Ascending aorta (tissue), 2 donors: ENCODE measurements at places on chromosomes 11 and 22.

GRCh38 chr22:43432883-43433415, 21.1 kb downstream of the MPPED1 start:
- DNase-seq, result no peak

- DNase-seq, result no peak
Observed at GRCh38 chr22:35154937-35155387, 89.0 kb downstream of the ISX start.

DNA sequence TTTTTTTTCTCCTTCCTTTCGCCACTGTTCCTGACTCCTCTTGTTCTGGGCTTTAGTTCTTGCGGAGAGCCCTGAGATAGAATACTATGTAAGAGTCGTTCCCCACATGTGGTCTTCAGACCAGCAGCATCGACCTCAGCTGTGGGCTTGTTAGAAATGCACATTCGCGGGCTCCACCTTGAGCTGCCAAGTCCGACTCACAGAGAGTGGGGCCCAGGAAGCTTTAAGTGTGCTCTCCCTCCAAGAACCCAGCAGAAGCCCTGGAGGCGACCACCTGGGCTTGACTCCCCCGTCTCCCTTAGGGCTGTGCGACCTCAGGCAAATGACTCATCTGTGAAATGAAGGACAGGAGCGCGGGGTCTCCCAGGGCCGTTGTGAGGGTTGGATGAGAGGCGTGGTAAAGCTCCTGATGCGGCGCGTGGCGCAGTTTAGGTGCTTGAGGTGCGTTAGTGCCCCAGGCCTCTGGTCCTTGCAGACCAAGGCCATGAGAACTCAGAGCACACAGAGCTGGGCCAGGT, 18.8 kb downstream of the SAMM50 start:
- DNase-seq, result no peak

DNA sequence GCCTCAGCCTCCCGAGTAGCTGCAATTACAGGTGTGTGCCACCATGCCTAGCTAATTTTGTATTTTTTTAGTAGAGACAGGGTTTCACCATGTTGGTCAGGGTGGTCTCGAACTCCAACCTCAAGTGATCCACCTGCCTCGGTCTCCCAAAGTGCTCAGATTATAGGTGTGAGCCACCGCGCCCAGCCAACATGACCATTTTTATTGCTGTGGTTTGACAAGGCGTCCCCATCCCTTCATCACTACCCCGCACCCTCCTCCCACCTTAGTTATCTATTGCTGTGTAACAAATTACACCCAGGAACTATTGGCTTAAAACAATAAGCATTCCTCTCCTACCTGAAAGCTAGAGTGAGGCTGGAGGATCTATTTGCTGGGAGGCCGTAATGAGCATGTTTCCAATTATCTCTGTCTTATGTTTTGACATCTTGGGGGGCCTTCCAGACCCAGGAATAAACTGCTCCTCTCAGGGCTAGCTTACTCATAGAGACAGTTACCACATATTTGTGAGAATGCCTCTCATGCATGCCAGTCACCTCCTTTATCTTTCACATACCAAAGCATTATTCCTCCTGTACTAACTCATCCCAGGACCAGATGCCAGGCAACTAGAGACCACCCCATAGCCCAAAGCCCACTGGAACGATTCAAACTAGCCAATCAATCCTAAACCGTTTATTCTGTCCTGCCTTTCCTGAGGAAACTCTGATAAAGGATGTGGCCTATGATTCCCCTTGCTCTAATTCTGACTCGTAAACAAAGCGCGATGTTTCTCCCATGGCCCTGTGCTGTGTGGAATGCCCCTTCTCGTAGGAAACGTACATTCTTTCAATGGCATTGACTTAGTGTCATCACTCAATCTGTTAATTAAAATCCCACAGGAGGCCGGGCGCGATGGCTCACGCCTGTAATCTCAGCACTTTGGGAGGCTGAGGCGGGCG, 19.4 kb downstream of the SNU13 start:
- no peak for DNase-seq

DNA sequence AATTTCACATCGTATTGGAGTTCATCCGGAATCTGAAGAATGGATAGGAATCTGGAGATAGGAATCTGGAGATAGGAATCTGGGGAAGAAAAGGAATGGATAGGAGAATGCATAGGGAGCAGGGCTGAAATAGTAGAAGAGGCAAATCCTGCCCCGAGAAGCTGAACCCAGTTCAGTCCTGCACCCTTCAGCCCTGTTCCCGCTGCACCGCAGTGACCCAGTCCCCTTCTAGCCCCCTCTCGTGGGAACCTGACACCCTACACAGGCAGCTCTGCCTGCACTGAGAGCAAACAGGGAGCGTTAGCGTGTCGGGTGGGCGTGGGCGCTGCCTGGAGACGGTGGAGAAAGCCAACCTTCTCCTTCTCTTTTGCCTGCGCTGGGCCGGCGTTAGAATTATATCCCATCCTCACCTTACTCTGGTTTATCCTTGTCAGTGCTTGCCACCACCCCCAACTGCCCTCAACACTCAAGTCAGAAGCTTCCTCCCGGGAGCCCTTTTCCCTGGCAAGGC, 1.0 kb upstream of the CCKBR start:
- no peak for DNase-seq
